ENCODE measurements at places on chromosomes 12 and 14. TPM values are rescaled to one million over a fixed set of nuclear protein-coding genes. Genes with fewer than 3 reads are reported as not detected.
A peak's percentile ranks its signal among the peaks of the same experiment; 100 is the strongest.

- DNase-seq: peak; percentile 43
These were observed 159.4 kb downstream of the SLC5A8 start for GRCh38 chr12:101050631-101051030.

The LALBA gene
- total RNA-seq: not detected

The GALNT8 gene
- total RNA-seq: not detected

- no peak for DNase-seq
These were observed 85.6 kb downstream of the SLC2A13 start for GRCh38 chr12:40020261-40020691.

- peak; percentile 91 for DNase-seq
These were observed 2.6 kb downstream of the IFFO1 start for GRCh38 chr12:6553051-6553868.

The JAG2 gene
- total RNA-seq: 0.15 TPM

DNA sequence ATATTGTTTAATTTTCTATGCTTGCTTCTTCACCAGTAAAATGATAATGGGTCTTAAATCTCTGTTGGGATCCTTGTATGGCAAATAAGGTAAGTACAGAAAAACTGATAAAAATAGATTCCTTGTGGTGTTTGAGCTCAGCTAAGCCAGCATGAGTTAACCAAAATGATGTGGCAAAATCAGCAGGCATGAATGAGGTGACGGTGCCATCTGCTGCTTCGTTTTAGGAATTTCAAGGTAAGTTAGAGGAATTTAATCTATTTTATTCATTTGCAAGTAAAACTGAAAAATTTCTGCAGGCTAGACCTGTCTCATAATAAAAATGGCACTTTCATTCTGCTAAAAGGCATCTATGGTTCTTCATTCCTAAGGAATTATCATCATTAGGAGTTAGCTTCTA is 10.0 kb upstream of the CLEC7A start:
- DNase-seq: peak; percentile 70

The NOS1 gene
- total RNA-seq: 0.05 TPM

- DNase-seq: no peak
These were observed 22.6 kb downstream of the SLC25A47 start for GRCh38 chr14:100345711-100346110.

- DNase-seq: peak; percentile 97
These were observed 67.5 kb downstream of the NIN start for GRCh38 chr14:50763382-50764007.

DNA sequence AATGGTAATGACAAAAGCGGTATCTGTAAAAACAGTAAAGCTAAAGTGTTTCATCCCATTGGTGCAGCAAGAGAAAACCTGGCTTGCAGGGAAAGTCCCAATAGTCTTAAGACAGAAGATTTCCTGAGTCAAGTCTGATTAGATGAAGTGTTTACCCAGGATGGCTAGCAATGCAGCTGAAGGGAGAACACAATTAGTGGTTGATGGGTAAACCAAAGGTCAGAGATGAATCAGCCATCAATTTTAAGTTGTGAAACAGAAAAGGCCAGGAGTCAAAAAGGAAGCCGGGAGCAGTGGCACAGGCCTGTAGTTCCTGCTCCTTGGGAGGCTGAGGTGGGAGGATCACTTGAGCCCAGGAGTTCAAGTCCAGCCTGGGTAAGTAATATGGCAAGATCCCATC is 52.6 kb downstream of the SEC23A start:
- DNase-seq: peak; percentile 94

The OASL gene
- total RNA-seq: 110 TPM

DNA sequence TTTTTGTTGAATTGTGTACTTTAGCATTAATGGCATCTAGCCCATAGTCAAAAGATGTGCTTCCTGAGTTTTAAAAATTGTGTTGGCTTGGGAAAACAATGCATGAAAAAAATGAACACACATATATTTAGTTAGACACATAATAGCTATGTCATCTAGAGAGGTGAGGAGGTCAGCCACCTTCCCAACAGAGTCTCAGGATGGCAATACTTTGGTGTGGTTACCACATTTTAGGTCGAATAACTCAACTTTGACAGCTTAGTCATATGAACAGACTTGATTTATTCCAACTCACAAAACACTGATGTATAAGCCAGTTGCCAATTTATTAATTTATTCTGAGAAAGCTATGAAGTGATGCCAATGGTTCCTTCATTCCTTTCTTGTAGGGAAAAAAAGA is 114.0 kb downstream of the ETNK1 start:
- peak; percentile 55 for DNase-seq

DNA sequence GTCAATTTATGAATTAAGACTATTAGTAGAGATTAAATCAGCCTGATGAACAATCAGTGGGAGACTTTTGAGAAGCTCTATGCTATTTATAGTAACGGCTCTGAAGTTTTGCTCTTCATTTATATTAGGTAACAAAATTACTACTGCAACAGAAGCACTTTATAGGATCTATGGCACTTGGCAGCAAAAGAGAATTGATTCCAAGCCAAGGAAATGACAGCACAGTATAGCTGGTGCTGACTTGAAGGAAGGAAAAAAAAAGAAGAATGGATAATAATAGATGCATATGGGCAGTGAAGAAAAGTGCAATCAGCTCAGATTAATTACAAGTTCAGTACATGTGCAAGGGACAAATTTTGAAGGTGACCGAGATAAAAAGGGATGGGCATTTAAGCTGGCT is 228.2 kb upstream of the PPFIA2 start:
- DNase-seq: no peak

GRCh38 chr12:1880153-1880845 is 38.2 kb downstream of the CACNA2D4 start:
- no peak for DNase-seq

GRCh38 chr14:89485264-89485663 is 68.2 kb upstream of the FOXN3 start:
- DNase-seq: no peak

DNA sequence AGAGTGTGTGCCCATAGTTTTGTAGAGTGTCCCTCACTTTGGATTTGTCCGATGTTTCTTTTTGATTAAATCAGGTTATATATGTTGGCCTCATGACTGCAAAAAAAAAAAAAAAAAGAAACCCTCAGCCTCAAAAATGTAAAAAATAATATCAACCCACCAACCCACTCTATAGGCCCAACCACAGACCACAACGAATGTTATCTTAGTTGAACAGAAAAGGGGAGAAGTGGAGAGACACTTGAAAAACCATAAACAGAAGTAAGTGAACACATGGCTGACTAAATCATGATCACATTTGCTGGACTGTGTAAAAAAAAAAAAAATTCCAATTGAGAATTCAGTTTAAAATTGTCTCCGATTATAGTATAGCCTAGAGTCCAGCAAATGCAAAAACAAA is 45.5 kb upstream of the ST8SIA1 start:
- no peak for DNase-seq

DNA sequence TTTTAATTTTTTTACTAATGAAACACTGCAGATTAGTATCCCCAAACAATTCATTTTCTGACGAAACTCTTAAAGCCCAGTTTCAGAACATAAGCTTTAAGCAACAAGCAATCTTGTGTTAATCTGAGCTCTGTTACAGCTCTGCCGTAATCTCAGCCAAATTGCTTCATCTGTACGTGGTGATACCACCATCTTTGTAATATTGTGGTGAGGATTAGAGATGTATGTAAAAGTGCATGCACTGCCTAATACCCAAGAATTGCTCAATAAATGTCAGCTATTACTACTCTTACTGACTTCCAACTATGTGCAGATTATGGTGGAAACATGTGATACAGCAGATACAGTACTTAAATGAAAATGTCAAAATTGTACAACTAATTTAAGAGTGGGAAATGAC is 1.8 kb downstream of the AKAP5 start:
- no peak for DNase-seq

The FAM90A1 gene
- not detected for total RNA-seq

The KIAA0586 gene
- 17.0 TPM for total RNA-seq

- DNase-seq: no peak
These were observed 349.7 kb downstream of the EMP1 start for GRCh38 chr12:13546231-13546630.

DNA sequence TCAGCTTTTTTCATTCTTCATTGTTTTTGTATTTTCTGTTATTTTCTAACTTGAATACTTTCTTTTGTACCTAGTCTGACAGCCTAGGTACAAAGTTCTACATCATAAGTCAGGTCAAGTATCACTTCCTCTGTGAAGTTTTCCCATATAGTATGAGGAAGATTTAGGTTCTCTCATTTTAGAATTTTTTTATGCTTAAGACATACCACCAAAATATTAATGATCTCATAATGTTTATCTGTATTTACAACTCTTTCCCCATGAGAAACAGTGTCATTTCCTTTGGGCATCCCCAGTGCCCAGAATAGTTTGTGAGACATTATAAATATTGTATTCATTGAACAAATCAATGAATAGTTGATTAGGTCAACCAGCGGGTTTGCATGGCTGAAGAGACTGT is 3.1 kb upstream of the ATF7IP start:
- DNase-seq: no peak

The PLEKHG7 gene
- total RNA-seq: not detected

DNA sequence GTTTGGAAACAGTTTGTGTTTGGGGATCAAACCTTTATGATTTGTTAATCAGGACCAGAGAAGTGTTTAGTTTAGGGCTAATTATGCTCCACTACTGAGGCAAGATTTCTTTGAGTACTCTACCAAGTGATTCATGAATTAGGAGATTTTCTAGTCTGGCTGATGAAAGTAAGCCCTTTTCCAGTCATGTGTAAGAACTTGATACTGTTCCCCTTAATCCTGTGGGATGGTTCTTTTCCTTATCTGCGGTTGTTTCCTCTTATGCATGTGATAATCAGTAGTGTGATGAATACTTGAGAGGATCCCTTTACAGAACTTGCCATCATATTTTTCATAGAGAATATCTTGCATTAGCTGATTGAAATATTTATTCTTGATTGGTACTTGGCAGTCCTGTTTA is 42.1 kb downstream of the DYRK2 start:
- no peak for DNase-seq

- peak; percentile 33 for DNase-seq
These were observed 101.8 kb downstream of the CAND1 start for GRCh38 chr12:67370979-67371378.

- peak; percentile 24 for DNase-seq
These were observed 27.6 kb downstream of the PMCH start for GRCh38 chr12:102169922-102170621.

GRCh38 chr14:86462193-86462753 is 932.3 kb downstream of the FLRT2 start:
- no peak for DNase-seq

- DNase-seq: no peak
These were observed 11.5 kb downstream of the GTF2A1 start for GRCh38 chr14:81209167-81209836.

DNA sequence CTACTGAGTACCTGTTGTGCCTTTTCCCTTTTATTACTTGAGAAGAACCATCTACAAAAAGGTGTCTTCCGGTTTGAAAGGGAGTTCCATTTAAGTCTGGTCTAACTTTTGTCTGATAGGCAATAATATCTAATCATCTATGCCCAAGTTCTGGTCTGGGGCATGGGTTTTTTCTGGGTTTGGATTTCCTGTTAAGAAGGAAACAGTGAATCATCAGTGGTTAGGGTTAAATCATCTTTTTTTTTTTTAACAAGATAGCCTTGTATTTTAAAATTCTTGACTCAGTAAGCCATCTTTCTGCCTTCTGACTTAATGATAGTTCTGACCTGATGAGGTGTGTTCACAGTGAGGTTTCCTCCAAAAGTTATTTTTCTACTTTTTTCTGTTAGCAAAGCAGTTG is 29.3 kb upstream of the CPNE8 start:
- peak; percentile 27 for DNase-seq

The P2RX2 gene
- not detected for total RNA-seq

DNA sequence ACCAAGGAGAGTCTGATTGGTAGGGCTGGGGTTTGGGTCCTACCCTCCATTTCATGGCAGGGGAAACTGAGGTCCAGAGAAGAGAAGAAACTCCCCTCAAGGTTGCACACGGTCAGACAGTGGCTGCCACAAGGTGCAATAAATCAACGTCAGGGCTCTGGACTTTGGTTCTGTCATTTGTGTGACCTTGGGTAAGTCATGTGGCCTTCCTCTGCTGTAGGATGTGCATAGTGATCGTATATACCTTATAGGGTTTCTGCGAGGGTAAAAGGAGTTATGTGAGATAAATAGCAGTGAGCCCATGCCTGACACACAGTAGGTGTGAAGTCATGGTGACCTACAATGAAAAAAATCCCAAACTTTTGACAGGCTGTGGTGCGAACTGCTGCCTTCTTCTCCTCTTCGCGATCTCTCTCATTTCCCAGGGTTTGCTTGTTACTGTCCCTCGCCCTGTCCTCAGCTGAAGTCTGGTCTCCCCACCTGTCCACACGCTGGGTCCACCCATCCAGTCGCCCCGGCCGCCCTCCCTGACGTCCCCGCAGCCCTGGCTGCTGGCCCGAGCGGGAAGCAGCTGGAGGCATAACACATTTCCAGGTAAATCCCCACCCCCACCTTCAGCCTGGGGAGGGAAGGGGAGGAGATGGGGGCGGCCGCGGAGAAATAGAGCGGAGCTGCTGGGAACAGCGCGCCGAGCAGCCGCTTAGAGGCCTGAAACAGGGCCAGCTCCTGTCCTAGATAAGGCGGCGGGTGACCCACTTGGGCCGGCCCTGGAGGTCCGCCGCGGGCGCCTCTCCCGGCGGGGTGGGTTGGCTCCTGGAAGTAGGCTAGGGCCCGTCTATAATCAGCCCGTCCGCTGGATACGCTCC is 1.8 kb upstream of the FAM222A start:
- DNase-seq: no peak

The IFNG-AS1 gene
- not detected for total RNA-seq

The RILPL2 gene
- 5.3 TPM for total RNA-seq

The BBS10 gene
- total RNA-seq: 8.9 TPM

- DNase-seq: peak; percentile 31
These were observed 367.3 kb downstream of the C12orf50 start for GRCh38 chr12:87661786-87662377.

Measured in M059J (cell line).